ENCODE measurements at places on chromosomes 6 and 20. TPM values are rescaled to one million over a fixed set of nuclear protein-coding genes. Genes with fewer than 3 reads are reported as not detected.

TRIM31 gene
- total RNA-seq, result not detected

NR2E1 gene
- total RNA-seq, result not detected

MBOAT1 gene
- 4.8 TPM for total RNA-seq

CDC5L gene
- total RNA-seq, result 17.9 TPM

SLC22A2 gene
- not detected for total RNA-seq

SDCBP2 gene
- 1.9 TPM for total RNA-seq

MAS1 gene
- not detected for total RNA-seq

TMEM170B gene
- 0.87 TPM for total RNA-seq

AVP gene
- total RNA-seq, result not detected

DUSP22 gene
- 22.3 TPM for total RNA-seq

SRSF12 gene
- not detected for total RNA-seq

PRRC2A gene
- 50.6 TPM for total RNA-seq

GNL1 gene
- 78.9 TPM for total RNA-seq

CPXM1 gene
- total RNA-seq, result 0.83 TPM

ELOVL4 gene
- 8.7 TPM for total RNA-seq

FAM217A gene
- not detected for total RNA-seq

BPIFA1 gene
- not detected for total RNA-seq

EMILIN3 gene
- total RNA-seq, result under 0.01 TPM

EYS gene
- 0.50 TPM for total RNA-seq

E2F1 gene
- 1.8 TPM for total RNA-seq

ABHD12 gene
- total RNA-seq, result 66.0 TPM

SAMD10 gene
- total RNA-seq, result 0.99 TPM

PSORS1C2 gene
- total RNA-seq, result not detected

ARMC12 gene
- 1.2 TPM for total RNA-seq

ATAT1 gene
- 6.3 TPM for total RNA-seq

ANKEF1 gene
- 5.0 TPM for total RNA-seq

ABHD16B gene
- total RNA-seq, result not detected

OR2J3 gene
- total RNA-seq, result not detected

CDKN1A gene
- total RNA-seq, result 1,000 TPM

OPRM1 gene
- total RNA-seq, result not detected

MEP1A gene
- not detected for total RNA-seq

DNAH8 gene
- 0.44 TPM for total RNA-seq

NOX3 gene
- total RNA-seq, result not detected

LRP11 gene
- total RNA-seq, result 125 TPM

NDUFAF5 gene
- total RNA-seq, result 10.9 TPM

PLN gene
- total RNA-seq, result not detected

COL12A1 gene
- 506 TPM for total RNA-seq

SF3B5 gene
- 72.0 TPM for total RNA-seq

MYBL2 gene
- total RNA-seq, result 0.66 TPM

SCRT2 gene
- not detected for total RNA-seq

NT5DC1 gene
- 7.6 TPM for total RNA-seq

BMP7 gene
- total RNA-seq, result not detected

ECT2L gene
- total RNA-seq, result not detected

C2 gene
- 2.8 TPM for total RNA-seq

GPR6 gene
- total RNA-seq, result not detected

COL20A1 gene
- total RNA-seq, result under 0.01 TPM

TAAR8 gene
- not detected for total RNA-seq

C20orf202 gene
- total RNA-seq, result under 0.01 TPM

OOEP gene
- total RNA-seq, result not detected

VWA7 gene
- total RNA-seq, result 0.50 TPM
